ENCODE measurements at places on chromosomes 2 and 18.

DNA sequence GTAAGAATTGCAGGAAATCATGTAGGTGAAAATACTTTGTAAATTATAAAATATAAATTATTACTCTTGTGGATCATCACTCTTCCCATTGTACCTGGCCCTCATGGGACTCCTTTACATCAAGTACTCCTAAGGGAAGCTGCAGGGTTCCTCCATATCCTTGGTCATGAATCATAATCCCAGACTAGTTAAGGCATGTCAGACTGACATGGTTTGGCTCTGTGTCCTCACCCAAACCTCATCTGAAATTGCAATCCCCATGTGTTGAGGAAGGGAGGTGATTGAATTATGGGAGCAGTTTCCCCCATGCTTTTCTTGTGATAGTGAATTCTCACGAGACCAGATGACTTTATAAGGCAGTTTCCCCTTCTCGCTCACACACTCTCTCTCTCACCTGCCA lies 77.1 kb downstream of the CMPK2 start:
- no peak for DNase-seq

DNA sequence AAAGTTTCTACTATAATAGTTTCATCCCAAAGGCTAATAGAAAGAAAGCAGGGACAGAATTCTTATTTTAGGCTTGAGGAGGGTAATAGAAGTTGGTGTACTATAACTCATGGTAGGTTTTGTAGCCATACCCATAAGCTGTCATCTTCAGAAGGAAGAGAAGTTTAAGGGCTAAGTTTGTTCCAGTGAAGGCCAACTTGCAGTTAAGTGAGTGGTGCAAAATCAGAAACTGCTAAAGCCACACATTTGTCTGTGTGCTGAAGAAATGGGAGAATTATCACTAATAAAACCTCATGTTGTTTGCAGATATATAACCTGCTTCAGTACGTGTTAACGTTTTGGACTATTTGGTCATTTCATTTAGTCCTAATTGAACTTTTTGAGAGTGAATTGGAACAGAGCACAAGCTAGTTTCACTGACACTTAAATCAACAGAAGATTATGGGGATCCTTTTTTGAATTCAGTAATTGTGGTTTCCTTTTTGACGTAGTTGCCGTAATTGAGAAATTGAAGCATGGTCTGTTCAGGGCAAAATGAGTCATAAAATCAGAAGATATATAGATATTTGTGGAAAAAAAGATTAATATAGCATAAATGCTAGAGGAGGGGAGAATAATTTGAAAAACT lies 69.1 kb downstream of the PHLPP1 start:
- no peak for DNase-seq

GRCh38 chr2:28163627-28164279 lies 228.9 kb upstream of the FOSL2 start:
- no peak for DNase-seq

GRCh38 chr2:146523196-146523595 lies 1321.6 kb upstream of the ACVR2A start:
- DNase-seq = no peak
